ENCODE measurements at places on chromosomes 4 and X.

- DNase-seq = no peak
These were observed 37.7 kb upstream of the SLC16A2 start for GRCh38 chrX:74383611-74384010.

DNA sequence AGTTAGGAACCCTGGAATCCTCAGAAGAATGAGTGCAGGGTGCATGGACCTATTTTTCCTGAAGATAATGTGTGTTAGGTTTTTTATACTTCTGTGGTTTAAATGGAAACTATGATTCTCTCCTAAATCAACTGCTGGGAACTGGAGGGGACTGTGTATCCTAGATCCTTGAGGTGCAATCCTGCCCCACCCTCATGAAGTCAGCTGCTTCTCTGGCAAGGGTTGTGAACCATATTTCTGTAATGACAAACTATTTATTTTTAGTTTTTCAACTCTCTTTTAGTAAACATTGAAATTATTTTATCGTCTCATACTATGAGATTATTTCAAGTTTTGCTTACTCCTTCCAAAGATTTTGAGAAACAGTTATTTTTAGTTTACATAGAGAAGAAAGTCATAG lies 25.8 kb upstream of the VEGFC start:
- no peak for DNase-seq

DNA sequence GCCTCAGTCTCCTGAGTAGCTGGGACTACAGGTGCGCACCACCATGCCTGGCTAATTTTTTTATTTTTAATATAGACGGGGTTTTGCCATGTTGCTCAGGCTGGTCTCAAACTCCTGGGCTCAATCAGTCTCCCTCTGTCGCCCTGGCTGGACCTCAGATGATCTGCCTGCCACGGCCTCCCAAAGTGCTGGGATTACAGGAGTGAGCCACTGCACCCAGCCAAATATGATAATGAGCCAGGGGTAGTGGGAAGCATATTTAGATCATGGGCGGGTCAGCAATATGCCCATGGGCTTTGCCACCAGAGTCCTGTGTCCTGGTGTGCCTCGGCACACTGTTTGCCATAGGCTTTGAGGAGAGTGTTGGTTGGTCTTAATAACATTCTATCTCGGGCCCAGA lies 71.8 kb downstream of the FAM193A start:
- no peak for DNase-seq

- DNase-seq = no peak
These were observed 48.7 kb downstream of the HTT start for GRCh38 chr4:3123181-3123671.

DNA sequence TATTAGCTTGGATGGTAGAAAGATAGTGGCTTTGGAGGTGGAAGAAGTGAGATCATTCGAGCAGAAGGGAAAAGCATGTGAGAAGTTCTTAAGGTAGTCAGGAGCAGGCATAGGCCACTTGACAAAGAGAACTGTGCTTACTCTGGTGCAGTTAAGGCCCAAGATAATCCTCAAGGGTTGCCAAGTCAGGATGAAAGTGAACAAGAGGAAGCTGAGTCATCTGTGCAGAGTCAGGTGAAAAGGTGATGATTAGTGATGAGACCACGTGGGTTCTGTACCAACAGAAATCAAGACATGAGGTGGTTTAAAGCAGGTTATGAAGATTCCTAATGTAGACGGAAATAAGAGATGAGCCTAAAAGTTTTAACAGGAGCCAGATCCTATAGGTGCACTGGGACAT lies 369.8 kb downstream of the DTHD1 start:
- no peak for DNase-seq

DNA sequence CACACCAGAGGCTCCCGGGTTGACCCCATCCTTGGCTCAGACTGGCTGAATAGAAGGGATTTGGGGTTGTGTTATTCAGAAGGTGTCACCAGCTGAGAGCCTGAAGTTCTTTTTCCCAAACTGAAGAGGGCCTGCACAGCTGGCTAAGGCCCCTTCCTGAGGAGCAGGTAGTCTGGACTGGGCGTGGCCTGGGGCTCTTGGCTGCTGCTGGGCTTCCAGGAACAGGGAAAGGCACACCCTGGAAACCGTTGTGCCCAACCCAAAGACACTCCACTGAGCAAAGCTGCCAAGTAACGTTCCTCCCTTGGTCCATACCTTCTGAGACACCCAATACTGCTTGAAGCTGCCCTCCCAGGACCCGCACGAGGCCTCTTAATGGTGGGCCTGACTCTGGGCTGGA lies 8.3 kb upstream of the CXCR3 start:
- DNase-seq = no peak

GRCh38 chr4:71261633-71262121 lies 77.1 kb upstream of the SLC4A4 start:
- no peak for DNase-seq

DNA sequence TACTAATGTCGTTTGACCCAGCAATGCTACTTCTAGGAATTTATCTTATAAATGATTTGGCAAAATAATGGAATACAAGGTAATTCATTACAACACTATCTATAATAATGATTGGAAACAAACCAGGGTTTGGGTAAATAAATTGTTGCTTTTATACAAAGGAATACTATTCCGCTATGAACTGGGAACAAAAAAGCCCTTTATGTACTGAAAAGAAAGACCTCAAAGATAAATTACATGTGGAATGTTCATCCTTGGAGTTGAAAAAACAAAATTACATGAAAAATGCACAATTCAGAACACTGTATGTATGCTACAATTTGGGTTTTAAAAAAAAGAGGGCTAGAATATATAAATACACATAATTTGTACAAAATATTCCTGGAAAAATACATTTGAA lies 5.2 kb upstream of the NUP54 start:
- no peak for DNase-seq

DNA sequence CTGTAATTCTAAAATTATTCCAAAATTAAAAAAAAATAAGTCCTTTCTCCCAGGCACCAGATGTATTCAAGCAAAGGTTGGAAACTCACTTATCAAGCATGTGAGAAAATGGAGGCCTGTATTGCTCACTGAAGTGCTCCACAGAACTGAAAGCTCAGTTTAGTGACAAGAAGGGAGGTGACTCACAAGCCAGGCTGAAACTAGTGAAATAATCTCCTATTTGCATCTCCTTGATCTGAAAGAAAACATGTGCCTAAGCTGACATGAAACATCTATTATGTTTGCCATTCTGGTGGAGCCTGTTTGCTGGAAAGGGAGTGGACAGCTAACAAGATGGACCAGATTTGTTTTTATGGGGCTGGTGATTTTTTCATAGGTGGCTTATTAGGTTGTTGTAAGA lies 54.0 kb upstream of the AMELX start:
- no peak for DNase-seq

- no peak for DNase-seq
These were observed 243.6 kb upstream of the DKK2 start for GRCh38 chr4:107279733-107280132.

GRCh38 chr4:148061795-148062194 lies 329.9 kb downstream of the ARHGAP10 start:
- DNase-seq = no peak

GRCh38 chr4:48493452-48494100 lies 3.5 kb downstream of the ZAR1 start:
- no peak for DNase-seq

- no peak for DNase-seq
These were observed 12.5 kb upstream of the PPARGC1A start for GRCh38 chr4:23902222-23902804.

GRCh38 chr4:98728871-98729270 lies 70.5 kb upstream of the TSPAN5 start:
- DNase-seq = no peak

DNA sequence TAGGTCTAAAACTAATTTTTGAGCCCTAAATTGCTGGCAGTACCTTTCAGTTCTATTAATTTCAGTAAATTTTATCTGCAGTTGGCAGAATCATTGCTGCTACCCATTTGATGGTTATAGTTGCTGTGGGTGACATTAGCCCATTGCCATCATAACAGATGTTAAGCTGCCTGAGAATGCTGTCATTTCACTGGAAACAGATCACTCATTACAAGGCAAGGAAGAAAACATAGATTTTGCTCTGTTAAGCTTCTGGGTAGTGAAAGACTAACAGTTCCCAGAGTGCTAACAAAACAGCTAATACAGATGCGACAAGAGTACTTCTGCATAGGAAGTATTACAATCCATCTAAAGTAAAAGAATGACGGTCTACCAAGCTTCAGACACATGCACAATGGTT lies 213.2 kb downstream of the SPANXN3 start:
- DNase-seq = no peak

- no peak for DNase-seq
These were observed 106.3 kb downstream of the AFF1 start for GRCh38 chr4:87041141-87041540.

DNA sequence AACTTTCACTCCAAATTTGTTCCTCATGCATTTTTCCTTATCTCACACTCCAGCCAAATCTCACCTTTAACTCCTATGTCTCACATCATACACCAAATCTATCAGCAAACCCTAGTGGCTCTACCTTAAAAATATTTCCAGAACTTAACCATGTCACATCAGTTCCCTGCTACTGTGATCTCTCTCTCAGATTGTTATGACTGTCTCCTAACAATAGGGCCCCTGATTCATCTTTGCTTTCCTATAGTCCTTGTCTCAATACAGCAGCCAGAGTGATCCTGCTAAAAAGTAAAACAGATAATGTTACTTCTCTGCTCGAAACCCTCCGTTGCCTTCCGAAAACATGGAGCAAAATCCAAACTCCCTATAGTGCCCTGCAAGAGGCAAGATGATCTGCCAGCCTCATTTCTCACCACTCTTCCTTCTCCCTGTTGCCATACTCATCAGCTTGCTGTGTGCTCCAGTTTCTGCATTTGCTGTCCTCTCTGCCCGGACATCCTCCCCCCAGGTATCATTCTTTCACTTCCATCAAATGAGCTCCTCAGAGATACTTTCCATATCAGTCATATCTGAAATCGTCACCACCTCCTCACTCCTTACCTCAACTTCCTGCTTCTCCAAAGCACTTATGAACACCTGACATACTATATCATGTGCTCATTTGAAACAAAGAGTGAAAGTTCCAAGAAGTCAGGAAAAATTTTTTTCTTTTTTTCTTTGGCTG lies 293.4 kb upstream of the NR3C2 start:
- no peak for DNase-seq

DNA sequence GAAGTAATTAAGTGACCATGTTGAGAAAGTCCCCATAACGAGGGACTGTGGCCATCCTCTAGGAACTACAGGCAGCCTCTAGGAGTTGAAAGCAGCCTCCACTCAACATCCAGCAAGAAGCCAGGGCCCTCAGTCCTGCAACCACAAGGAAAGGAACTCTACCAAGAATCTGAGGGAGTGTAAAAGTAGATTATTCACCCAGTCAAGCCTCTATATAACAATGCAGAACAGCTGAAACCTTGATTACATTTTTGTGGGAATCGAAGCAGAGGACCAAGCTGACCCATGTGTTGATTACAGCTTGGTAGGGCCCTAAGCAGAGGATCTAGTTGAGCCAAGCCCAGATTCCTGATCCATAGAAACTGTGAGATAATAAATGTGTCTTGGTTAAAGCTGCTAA lies 17.1 kb downstream of the RPS6KA6 start:
- DNase-seq = no peak

GRCh38 chr4:153934688-153935017 lies 145.8 kb upstream of the SFRP2 start:
- no peak for DNase-seq

DNA sequence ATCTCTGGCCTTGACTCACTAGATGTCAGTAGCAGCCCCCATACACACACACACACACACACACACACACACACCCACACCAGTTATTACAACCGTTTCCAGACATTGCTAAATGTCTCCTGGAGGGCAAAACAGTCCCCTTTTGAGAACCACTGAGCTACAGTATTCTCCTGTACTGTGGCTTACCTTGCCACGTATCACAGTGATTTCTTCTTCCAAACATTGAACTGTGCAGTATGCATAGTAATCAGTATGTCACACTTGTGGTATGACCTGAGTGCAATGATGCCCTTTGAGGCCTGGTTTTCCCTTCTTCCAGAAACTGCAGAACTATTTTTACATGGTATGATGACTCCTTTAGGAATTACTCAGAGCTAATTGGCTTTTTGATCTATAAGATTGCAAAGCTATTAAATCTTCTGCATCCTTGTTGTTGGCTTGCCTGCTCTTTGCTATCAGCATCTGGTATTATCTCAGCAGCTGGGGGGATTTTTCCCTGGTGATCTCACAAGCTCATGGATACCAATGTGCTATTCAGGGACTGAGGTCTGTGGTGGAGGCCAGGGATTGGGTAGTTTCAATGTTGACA lies 3.6 kb upstream of the THOC2 start:
- no peak for DNase-seq

- DNase-seq = no peak
These were observed 795.0 kb downstream of the CENPC start for GRCh38 chr4:66750273-66750672.

DNA sequence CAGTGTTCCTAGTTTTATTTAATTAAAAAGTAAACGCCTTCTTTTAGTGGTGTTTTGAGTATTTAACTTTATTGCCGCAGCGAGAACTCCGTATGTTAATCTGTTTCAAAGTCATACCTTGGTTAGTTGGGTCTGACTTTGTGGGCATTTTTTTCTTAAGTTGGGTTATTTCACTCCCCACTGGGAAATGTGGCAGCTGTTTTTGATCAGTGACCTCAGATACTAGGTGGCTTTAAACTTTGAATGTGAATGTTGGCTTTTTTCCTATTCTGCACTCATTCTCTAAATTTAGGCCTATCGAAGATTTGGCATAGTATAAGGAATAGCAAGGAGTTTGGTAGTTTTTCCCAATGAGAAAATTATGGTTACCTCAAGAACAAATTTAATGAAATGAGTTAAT lies 85.9 kb downstream of the FIP1L1 start:
- DNase-seq = no peak

GRCh38 chr4:14182148-14182547 lies 554.6 kb upstream of the BOD1L1 start:
- DNase-seq = no peak

- no peak for DNase-seq
These were observed 144.8 kb downstream of the FRYL start for GRCh38 chr4:48635310-48635709.

GRCh38 chr4:100880011-100880410 lies 362.2 kb upstream of the EMCN start:
- DNase-seq = no peak

- no peak for DNase-seq
These were observed 15.8 kb downstream of the CYTL1 start for GRCh38 chr4:5003372-5003857.

DNA sequence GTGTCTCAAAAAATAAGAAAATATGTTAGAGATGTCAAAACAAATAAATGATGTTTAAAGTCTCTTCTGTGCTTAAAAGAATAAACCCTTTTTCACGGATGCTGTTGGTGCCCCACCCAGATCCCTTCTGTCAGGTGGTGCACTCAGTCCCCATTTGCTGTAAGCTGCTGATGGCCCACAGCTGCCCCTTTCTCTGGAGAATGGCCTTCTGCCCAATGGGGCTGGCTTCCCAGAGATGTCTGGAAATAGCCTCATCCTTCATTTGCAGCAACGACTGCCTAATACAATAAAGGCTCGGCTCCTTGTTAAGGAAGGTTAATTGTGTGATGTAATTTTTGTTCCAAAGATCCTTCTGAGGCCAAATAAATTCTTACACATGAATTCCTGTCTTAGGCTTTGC lies 31.8 kb downstream of the ETNPPL start:
- DNase-seq = no peak

- no peak for DNase-seq
These were observed 7.1 kb downstream of the SLC49A3 start for GRCh38 chr4:681736-682451.

- DNase-seq = no peak
These were observed 25.8 kb downstream of the TENM3 start for GRCh38 chr4:182268966-182269365.

GRCh38 chrX:43655151-43656004 lies 721 bp upstream of the MAOA start:
- no peak for DNase-seq

All from D721Med (cell line).